ENCODE measurements at places on chromosomes 7 and 10.

DNA sequence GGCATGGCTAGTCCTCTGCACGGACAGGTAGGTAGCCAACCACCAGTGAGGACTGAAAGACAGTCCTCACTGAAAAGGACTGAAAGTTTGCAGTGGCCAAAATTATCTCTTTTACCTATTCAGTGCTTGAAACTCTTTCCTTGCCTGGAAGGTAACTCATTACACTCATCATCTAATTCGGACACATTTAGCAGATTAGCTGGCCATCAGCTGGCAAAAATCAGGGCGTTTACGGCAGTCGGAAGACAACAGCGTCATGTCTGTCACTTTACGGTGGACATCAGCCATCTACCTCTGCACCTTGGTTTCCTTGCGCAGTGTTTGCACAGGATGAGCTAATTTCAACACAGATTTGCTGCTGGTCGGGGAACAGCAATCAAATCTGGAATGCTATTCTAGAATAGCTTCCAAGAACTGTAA is 740 bp downstream of the ANXA7 start:
- DNase-seq: no peak

- no peak for DNase-seq
These were observed 7.2 kb downstream of the C10orf90 start for GRCh38 chr10:126663328-126663727.

- DNase-seq: no peak
These were observed 152.0 kb upstream of the NRBF2 start for GRCh38 chr10:62981096-62981495.

GRCh38 chr10:59851864-59852263 is 54.5 kb downstream of the CCDC6 start:
- DNase-seq: no peak

DNA sequence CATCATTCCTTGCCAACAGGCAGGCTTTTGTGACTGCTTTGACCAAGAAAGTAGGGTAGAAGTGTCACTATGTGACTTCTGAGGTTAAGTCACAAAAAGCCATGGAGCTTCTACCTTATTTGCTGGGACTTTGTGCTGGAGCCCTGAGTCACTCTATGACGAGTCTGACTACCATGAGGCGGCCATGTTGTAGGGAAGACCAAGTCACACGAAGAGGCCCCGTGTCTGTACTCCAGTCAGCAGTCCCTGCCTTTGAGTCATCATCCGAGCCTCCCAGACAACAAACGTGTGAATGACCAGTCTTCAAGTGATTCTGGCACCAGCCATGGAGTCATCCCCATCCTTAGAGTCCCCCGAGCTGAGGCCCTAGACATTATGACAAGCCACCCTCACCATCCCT is 3.5 kb upstream of the MYL10 start:
- DNase-seq: no peak

DNA sequence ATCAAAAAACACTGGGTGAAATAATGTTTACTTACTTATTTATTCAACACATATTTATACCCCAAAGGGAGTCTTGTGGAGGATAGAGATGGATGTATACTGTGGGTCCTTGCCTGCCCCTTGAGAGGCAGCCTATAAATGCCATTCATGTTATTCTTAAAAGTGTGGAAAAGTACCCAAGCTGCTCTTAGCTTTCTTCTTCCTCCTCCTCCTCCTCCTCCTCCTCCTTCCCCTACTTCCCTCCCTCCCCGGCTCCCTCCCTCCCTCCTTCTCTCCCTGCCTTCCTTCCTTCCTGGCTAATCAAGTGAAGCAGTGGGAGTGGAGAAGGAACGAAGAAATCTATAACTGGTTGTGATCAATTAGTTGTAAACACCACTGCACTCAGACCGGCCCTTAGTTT is 21.2 kb upstream of the IGF2BP3 start:
- DNase-seq: no peak

- DNase-seq: peak; percentile 39
These were observed 92.4 kb downstream of the KIF20B start for GRCh38 chr10:89793649-89794254.

- no peak for DNase-seq
These were observed 107.8 kb upstream of the ZNF438 start for GRCh38 chr10:31139497-31139896.

- no peak for DNase-seq
These were observed 1288.5 kb downstream of the GATA3 start for GRCh38 chr10:9342885-9343570.

DNA sequence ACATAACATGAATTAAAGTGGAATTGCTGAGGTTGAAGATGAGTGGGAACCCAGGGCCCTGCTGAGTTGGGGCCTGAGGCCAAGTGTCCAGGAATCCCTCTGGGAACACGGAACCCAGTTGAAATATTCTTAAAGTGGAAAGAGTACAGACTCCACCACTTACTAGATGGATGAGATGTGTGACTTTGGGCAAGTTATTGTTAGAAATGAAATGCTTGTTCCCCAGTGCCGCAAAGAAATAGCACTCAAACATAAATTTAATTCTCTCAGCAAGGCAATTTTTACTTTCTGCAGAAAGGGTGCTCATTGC is 54.5 kb downstream of the CCNY start:
- no peak for DNase-seq

GRCh38 chr10:49177391-49178355 is 10.5 kb downstream of the TMEM273 start:
- DNase-seq: no peak

GRCh38 chr10:124166431-124167125 is 73.2 kb upstream of the CHST15 start:
- DNase-seq: no peak

- no peak for DNase-seq
These were observed 119.3 kb upstream of the PRKCQ start for GRCh38 chr10:6699336-6699735.

DNA sequence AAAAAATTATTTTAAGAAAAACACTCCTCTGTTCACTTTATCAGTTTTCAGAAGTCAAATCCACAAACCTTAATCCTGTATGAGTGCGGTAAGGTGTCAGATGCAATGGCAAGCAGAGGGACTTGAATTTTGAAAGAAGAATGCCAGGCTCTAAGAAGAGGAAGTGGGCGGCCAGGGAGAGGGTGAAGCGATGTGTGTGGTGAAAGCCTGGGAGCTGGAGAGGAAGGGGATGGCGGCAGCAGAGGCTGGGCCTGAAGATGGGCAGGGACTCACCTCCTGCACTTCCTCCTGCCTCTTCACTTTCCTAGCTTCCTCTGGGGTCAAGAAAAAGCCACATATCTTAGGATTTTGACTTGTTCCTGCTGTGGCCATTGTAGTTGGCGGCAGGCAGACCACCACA is 609.6 kb downstream of the PARD3 start:
- DNase-seq: no peak

- no peak for DNase-seq
These were observed 181.8 kb upstream of the LRRN3 start for GRCh38 chr7:110909117-110909516.

- no peak for DNase-seq
These were observed 155.9 kb downstream of the FGFR2 start for GRCh38 chr10:121442086-121442935.

DNA sequence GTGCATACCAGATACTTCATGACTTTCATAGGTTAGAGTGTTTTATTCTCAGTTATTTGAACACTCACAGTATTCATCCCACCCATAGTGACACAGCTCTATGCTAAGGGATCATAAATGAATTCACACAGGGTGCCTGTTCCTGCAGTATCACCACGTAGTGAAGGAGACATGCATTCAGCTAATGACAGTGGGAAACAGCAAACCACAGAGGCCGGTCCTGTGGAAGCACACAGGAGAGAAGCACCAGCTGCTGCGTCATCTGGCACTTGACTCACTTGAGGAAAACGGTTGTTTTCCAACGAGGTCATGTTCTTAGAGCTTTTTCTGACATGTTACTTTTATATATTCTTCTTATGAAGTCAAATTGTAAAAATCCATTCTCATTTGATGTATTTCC is 73.0 kb downstream of the UBE3C start:
- no peak for DNase-seq

DNA sequence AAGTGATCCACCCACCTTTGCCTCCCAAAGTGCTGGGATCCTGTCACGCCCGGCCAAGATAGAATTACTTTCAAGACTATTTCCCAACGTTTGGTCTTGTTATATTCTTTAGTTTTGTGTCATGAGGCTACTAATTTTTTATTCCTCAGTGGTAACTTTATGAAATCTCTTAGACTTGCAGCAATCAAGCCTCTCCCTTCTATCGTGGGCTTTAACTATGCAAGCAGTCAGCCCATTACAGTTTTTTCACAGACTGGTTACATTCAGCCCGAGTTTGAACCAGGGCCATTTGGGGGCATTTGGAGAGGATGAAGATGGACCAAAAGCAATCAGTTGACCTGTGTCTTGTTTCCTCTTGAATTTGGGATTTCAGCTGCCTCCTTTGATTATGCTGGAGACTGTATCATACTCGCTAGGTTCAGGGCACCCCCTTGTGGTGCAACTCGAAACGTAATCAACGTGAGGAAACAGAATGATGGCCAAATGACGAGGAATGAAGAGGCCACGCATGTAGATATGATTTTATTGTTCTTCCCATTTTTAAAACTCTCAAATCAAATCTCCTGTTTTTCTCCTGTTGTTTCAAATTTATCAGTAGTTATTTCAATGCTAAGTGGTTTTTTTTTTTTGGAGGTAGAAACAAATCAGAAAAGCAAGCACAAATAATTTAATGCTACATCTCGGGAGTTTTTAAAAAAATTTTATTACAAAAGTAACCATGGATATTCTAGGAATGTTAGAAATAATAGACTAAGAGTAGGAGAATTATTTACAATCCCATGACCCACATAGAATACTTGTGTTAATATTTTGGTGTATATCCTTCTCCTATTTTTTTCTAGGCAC is 151.6 kb downstream of the KIAA1217 start:
- no peak for DNase-seq

GRCh38 chr7:73585196-73585595 is 6.8 kb upstream of the TBL2 start:
- DNase-seq: no peak

GRCh38 chr10:63727636-63728035 is 206.4 kb downstream of the REEP3 start:
- no peak for DNase-seq

DNA sequence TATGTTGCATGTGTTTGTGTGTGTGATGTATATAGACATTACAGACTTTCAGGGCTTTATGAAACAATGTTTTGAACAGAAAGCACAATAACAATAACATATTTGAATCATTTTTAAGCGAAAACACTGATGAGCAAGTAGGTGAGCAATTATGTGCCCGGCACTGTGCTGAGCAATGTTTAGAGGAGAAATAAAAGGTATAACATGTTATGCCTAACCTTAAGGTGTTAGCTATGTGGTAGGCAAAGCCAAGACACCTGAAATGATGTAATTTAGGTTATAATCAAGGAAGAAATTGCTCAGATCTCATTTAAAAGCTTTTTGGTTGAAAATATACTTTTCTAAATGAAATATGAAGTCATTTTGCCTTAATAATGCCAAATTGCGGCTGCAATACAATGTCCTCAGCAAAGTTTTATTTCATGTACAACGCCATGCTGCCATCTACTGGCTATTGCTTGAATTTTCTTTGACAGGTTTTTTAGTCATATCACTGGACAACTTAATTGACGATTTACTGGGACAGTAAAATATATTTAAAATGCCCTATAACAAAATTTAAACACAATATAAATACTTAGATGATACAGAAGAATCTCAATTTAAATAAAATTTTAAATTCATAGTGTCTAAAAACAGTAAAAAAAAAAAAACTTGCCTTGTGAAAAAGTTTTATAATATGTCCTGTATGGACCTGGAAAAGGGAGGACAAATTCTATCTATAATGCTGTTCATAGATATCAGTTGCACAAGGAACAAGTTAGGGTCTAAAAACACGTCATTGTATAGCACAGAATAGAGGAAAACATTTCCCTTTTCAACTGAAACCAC is 131.1 kb upstream of the CDK1 start:
- peak; percentile 51 for DNase-seq

DNA sequence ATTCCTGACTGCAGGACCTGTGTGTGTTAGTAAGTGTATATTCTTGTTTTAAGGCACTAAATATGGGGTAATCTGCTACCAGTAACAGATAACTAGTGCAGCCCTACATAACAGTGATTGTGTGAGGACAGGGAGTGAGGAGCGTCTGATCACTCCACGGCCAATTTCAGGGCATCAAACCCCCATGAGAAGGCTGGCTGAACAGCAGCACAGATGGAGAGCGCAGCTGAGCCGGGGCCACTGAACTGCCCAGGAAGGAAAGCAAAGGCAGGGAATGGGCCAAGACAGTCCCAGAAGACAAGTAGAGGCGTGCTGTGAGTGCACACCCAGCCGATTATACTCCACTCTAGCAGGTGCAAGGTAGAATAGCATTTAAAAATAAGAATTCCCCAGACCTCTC is 157.1 kb upstream of the CHST15 start:
- no peak for DNase-seq

- DNase-seq: no peak
These were observed 249.9 kb downstream of the IPMK start for GRCh38 chr10:58017719-58018367.

DNA sequence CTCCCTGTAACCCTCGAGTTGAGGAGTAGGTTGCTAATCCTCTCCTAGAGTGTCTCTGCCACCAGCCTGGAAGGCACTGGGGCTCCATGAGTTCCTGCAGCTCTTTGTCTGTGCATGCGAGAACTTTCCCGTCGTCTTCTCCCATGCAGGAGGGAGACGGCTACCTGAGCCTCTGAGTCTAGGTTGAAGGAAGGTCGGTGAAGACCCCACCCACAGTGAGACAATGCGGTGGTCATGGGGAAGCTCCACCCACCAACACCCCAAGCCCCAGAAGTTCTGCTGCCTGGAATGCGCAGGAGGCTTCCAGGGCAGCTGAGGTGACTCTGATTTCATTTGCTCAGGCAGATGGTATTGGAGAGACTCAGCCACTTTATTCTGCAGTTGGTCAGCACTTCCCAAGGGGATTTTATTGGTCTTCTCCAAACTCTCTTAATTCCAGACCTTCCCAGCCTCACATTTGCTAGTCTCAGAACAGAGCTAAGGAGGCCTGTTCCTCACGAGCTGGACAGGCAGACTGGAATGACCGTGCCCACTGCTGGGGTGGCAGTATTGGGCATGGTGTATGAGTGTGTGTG is 36.5 kb downstream of the PTPRE start:
- no peak for DNase-seq

DNA sequence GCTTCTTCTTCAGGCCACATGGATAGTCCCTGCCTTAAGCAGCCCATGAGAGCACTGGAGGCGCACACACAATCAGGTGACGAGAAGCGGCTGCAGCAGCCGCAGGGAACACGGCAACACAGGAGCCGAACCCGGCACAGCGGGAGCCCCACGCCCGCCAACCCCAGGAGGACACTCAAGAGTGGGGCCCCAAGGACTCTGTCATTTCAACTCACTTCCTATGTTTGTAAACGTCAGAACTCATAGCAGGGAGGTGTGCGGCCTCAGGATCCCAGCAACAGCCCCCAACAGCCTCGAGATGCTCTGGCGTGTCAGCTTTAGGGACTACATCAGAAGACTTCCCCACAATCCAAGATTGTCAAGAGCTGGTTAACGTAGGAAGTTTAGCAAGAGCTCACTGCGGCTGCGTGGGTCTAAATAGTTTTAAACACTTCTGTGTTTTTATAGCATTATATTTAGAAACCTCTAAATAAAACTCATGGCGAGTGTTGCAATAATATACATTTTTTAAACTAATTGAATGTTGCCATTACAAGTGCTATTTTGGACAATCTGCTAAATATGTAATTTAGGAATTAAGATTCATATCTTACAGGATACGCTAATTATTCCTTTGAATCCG is 123.4 kb downstream of the MAD1L1 start:
- no peak for DNase-seq
